Left lung (tissue), 14 donors: ENCODE measurements at places on chromosomes 7 and 10. TPM values are rescaled to one million over a fixed set of nuclear protein-coding genes. Genes with fewer than 3 reads are reported as not detected.

Gene SUN3
- polyA plus RNA-seq: 0.11 TPM

Gene ZCCHC24
- 28.9 TPM for polyA plus RNA-seq

Gene PNLIPRP2
- not detected for polyA plus RNA-seq

Gene SLC13A1
- 0.09 TPM for polyA plus RNA-seq

Gene LRRC61
- 22.5 TPM for polyA plus RNA-seq

Gene RSPH10B2
- 4.4 TPM for polyA plus RNA-seq

Gene CALHM1
- 0.14 TPM for polyA plus RNA-seq

Gene EFCAB10
- polyA plus RNA-seq: 5.7 TPM

Gene CRYGN
- 0.34 TPM for polyA plus RNA-seq

Gene CCL26
- polyA plus RNA-seq: 0.36 TPM

Gene SORBS1
- 35.2 TPM for polyA plus RNA-seq

Gene SPDYE9
- 0.95 TPM for polyA plus RNA-seq

Gene TMEM270
- not detected for polyA plus RNA-seq
